Sciatic nerve (tissue), 2 donors: ENCODE measurements at places on chromosomes 2 and 18. TPM values are rescaled to one million over a fixed set of nuclear protein-coding genes. Genes with fewer than 3 reads are reported as not detected.

- DNase-seq = no peak
These were observed 95.8 kb downstream of the TGOLN2 start for GRCh38 chr2:85231952-85232351.

GRCh38 chr18:35186291-35187034, 54.4 kb upstream of the ZNF397 start:
- no peak for DNase-seq

Gene ST6GAL2
- not detected for total RNA-seq

DNA sequence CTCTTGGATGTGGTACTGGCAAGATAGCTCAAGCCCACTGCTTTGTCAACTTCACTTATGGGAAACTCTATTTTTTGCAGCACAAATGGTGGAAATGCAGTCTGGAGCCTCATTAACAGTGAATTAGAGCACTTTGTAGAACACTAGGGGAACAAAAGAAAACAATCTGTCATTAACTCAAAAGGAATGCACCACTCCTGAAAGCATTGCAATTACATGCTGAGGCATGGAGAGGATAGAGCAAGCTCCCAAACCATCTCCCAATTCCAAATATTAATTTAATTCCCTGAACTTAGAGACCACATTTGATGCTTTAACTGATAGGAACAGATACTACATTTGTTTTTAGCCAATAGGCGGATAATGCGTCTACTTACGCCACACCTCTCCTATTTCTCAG, 32.8 kb upstream of the TANC1 start:
- DNase-seq = no peak

DNA sequence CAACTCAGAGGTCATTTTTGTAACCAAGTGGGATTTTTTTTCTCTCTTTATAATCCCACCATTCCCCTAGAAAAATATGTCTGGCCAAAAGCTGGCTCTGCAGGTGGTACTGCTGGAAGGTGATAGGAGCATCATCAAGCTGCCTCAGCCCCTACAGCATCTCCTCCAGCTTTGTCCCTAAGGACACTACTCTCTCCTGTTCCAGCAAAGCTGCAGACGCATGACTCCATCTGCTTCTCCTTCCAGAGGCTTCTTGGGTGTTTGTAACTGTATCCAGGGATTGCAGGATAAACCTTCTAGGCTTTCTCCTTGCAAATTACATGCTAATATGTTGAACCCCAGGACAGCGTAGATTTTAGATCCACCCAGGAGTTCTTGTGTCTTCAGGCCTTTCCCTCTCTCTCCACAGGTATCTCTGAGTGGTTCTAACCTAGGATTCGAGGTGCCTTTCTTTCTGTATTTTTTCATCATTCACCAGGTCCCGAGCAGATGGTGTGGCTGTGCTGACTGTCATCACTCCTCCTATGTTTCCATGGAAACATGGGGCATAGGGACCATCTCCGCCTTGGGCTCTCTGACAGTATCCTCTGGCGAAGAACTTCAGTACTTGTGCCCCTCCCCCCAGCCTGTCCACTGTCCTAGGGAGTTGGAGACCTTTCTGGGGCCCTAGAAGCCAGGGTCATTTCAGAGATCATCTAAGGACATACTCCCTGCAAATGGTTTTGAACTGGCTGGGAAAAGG, 34.3 kb downstream of the AFF3 start:
- no peak for DNase-seq

DNA sequence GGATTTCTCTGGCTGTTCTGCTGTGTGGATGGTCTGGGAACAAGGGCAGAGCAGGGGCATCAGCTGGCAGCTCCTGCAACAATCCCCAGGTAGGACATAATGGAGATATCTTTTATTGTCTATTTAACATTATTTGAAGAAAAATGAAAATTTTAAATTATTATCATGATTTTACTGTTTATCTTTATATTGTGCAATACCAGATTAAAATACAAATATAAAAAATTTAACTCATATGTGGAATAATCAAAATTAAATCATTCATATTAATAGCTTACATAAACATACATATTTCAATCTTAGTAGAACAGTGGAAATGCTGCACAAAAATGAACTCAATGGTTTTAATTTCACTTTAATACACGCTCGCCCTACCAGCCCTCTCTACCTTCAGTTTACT, 70.6 kb upstream of the FAM110C start:
- DNase-seq = no peak

DNA sequence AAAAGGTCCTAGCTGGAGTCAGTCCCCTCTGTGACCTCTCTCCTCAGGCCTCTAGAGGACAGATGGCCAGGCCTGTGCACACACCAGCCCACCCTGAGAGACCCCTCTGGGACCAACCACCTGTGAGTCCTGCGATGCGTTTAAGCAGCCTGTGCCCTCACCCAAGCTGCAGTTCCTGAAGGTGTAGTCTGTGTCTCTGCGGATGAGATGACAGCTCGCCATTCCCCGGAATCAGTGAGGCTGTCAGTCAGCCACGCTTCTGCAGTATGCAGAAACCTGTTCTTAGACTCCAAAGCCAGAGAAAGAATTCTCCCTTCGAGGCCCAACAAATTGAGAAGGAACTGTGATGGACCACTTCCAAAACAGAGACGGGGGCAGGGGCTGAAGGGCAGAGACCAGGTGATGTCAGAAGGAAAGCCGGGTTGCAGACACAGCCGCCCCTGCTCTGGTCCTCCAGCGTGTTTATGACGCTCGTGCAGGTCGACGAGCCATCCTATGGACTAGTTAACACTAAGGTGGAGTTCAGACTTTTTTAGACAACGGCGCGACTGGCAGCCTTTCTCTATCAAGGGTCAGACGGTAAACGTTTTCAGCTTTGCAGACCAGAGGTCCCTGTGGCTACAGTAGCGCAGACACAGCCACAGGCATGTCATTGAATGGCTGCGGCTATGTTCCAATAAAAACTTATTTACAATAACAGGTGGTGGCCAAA, 10.2 kb downstream of the MTERF4 start:
- DNase-seq = no peak

Gene HOXD12
- total RNA-seq = not detected

GRCh38 chr2:119126650-119127049, 31.9 kb downstream of the C1QL2 start:
- DNase-seq = no peak

GRCh38 chr18:22170421-22171257, 1.2 kb downstream of the GATA6 start:
- DNase-seq = no peak

GRCh38 chr2:3468296-3468988, 50.9 kb downstream of the ADI1 start:
- DNase-seq = no peak

- DNase-seq = no peak
These were observed 89.5 kb downstream of the COL6A3 start for GRCh38 chr2:237324405-237324831.

Gene IKZF2
- total RNA-seq = 22.1 TPM

DNA sequence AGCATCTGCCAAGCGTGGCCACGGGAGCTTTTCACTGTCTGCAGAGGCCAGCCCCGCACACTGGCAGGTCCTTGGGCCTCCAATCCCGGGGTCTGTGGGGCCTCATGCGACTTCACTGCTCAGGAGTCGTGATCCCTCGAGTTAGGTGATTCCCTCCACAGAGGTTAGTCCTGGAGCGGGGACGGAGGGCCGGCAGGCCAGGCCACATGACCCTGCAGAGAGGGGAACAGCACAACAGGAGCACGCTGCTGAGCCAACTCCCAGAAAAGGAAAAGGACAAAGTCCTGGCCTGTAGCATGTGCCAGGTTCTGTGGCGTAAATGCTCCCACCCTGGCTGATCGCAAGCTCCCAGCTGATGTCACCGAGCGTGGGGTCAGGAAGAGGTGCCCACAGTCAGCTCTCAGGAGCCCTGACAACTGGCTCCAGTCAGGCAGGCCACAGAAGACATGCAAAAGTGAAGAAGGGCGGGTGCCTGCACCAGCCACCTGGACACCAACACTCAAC, 15.3 kb upstream of the PRLH start:
- peak; percentile 33 for DNase-seq

- DNase-seq = no peak
These were observed 2.3 kb downstream of the SLC9A2 start for GRCh38 chr2:102621630-102622029.

DNA sequence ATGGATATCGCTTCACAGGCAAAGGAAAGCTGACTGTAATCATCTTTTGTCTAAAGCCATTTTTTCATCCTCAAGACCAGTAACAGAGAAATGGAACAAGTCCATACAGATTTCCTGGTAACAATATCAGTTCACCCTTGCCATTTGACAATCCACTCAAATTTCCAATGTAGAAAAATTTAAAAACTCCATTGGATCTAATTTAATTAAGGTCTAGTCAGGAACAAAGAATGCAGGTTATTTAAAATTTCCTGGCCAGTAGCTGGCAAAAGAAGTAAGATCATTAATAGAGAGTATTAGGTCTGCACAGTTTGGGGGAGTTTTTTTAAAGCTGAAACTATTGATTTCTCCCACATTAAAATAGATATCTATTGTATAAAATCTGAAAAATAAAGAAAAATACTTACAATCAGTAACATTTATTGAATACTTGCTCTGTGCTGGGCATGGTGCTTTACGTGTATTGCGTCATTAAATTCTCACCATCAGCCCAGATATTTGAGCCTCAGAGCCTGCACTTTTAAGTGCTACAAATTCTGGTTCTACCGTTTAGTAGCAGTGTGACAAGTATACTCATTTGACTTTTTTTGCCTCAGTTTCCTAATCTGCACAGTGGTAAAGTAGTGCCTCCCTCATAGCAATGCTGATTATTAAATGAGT, 41.8 kb downstream of the SMARCAL1 start:
- DNase-seq = no peak

Gene EIF5B
- total RNA-seq = 41.0 TPM

- no peak for DNase-seq
These were observed 39.4 kb upstream of the TPO start for GRCh38 chr2:1373830-1374229.

DNA sequence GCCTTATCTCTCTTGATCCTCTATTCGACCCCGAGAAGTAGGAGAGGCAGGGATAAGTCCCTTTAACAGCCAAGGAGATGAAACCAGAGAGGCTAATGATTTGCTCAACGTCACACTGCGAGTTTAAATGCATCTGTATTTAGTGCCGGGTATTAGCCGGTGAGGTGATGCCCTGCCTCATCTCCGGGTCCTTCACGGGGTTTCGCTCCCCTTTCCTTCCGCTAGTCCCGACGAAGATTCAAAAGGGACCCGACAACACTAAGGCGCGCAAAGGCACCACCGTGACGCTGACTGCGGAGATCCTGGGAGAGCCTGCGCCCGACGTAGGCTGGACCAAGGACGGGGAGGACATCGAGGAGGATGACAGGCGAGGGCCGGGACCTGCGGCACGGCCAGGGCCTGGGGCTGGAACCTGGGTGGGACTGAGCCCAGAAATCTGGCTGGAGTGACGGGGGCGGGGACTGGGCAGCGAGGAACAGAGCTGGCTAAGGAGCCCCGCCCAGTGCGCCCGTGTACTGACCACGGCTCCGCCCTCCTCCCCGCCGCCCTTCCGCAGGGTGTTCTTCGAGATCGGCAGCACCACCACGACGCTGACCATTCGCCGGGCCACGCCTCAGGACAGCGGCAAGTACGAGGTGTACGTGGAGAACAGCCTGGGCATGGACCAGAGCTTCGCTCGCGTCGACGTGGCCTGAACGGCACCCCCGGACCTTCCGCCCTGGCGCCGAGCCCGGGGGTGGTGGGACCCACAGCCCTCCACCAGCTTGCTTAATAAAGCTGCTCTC, 1.0 kb upstream of the GMPPA start:
- DNase-seq = peak; percentile 91

GRCh38 chr2:33420726-33421125, 55.7 kb upstream of the RASGRP3 start:
- DNase-seq = no peak

DNA sequence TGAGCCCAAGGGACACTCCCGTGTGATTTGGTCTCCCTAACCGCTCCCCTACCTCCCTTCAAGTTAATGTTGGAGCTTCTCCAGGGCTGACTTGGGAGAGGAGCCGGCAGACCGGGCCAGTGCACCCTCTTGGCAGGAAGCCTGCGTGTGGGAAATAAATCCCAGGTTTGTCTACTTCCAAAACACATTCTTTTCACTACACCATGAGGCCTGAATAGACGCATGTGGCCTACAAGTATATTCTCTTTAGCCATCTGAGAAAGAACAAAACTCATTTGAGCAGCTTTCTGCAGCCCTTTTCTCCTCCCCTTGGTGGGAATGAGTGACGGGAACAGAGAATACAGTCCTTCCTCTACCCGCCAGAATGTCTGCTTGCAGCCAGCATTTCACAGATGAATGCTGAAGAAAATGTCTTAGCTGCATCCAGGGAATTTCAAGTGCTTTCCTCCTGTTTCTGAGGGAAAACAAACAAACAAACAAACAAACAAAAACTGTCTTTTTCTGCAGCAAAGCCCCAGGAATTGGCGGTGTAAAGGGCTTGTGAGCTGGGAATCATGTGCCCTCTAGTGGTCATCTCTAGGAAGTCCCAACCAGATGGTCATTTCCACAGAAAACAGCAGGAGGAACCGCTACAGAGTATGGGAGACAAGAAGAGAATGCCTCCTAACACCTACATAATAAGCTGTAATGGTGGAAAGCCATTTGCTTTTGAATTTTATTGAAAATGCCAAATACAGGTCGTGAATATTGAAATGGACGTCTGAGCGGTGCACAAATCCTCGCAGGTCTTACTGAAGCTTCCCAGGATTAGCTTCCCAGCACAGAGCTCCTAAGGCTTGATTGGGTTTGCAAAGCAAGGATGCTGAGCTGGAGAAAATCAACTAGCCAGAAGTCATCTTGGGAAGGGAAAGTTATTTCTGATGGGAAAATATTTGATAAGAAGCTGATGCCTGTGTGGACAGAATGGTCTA, 41.2 kb upstream of the DAPL1 start:
- no peak for DNase-seq

DNA sequence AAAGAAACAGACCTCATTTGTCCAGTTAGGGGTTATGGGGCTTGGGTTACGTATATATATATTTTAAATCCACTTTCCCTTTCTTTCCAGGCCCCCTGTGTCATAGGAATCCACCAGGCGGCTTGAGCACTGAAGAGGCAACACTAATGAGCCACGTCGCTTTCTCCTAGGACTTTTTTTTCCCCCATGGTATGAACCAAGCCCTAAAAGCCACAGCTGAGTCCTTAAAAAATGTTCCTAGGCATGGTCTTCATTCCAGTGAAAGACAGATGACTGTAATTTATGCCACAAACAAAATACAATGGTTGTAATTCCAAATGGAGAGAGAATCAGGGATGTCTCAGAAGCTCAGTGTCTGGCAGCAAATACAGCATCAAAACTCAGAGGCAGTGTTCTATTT, 146.8 kb downstream of the EPHA4 start:
- DNase-seq = no peak

GRCh38 chr18:13530033-13530878, 196.1 kb downstream of the FAM210A start:
- no peak for DNase-seq

GRCh38 chr2:7609974-7610373, 692.8 kb downstream of the RNF144A start:
- no peak for DNase-seq

Gene MARS2
- total RNA-seq = 3.1 TPM

- no peak for DNase-seq
These were observed 28.6 kb downstream of the IGFBP2 start for GRCh38 chr2:216661639-216662375.
